Left lobe of liver (tissue), 2 donors: ENCODE measurements at places on chromosomes 2 and 18. TPM values are rescaled to one million over a fixed set of nuclear protein-coding genes. Genes with fewer than 3 reads are reported as not detected.
A peak's percentile ranks its signal among the peaks of the same experiment; 100 is the strongest.

- no peak for DNase-seq
Measured at GRCh38 chr2:24121469-24121868, 1.7 kb downstream of the PFN4 start.

DNA sequence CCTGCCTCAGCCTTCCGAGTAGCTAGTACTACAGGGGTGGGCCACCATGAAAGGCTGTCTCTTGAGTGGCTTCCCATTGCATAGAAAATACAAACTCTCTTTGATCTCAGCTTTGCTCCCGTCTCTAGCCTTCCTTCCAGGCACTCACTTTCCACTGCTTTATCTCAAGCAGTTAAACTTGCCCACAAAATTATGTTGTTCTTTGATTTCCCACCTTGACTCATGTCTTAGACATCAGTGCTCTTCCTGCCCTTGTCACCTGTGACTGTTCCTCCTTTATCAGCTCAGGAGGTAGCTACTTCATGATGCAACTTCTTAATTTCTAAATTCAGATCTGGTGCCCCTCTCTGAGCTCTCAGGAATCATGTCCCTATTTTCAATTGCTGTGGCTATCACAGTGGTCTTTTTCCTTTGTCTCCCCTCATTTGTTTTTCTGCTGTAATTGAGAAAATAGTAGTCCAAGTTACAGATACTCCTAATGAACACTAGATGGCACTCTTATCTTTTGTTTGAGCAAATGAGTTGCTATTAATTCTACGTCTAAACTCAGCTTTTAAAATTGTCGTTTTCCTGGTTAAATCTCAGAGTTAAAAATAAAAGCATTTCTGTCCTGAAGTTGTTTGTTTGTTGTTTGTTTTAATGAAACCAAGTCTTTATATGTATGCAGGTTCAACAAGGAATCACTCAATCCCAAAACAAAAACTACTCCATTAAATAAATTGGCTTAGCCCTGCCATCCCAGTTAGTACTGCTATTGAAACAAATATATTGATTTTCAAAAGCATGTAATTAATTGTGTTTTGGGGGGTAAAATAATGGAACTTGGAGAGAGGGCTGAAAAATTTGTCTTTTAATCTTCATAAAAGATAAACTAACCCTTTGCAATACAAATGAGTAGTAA, 46.9 kb upstream of the GREB1L start:
- no peak for DNase-seq

Gene PKDCC
- 14.2 TPM for total RNA-seq

DNA sequence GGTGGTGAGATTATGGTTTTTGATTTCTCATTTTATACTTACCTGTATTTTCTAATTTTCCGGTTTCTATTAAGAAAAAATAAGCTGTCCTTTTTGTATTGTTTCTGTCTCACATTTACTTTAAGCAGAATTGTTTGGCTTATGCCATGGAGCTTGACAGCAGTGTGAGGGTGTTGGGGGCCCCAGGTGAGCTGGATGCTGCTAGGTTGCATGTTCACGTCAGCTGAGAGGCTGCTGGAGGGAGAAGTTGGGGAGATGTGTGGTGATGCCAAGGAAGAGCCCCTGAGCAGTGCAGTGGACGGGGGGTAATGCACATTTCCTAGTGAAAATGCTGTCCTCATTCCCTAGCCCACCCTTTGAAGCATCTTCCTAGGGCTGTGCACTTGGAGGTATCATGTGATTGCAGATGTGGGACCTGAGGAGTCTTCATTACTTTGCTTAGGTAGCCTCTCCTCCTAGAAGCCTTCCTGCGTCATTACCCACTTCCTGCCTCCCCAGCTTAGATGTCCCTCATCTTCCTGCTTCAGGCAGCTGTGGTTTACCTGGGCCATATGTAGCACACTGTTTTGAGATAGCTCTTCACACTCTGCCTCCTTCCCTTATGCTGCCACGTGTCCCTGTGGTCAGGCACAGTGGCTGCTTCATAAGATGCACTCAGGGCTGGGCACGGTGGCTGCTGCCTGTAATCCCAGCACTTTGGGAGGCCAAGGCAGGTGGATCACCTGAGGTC, 16.2 kb downstream of the ATG16L1 start:
- no peak for DNase-seq

DNA sequence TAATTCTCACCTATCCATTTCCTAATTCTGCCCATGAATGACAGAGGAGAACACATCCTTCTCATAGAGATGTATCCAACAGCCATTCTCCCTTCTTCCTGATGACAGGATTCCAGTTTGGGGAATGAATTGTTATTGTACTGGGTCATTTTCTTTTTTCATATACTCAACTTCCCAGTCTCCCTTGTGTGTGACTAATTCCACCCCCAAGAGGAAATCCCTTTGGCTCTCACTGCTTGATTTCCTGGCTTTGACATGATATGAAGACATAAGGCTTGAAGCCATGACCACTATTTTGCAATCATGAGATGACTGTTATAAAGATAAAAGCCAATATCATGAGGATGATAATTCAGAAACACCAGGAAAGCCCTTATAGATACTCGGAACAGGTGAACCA, 384.7 kb upstream of the ACVR2A start:
- no peak for DNase-seq

DNA sequence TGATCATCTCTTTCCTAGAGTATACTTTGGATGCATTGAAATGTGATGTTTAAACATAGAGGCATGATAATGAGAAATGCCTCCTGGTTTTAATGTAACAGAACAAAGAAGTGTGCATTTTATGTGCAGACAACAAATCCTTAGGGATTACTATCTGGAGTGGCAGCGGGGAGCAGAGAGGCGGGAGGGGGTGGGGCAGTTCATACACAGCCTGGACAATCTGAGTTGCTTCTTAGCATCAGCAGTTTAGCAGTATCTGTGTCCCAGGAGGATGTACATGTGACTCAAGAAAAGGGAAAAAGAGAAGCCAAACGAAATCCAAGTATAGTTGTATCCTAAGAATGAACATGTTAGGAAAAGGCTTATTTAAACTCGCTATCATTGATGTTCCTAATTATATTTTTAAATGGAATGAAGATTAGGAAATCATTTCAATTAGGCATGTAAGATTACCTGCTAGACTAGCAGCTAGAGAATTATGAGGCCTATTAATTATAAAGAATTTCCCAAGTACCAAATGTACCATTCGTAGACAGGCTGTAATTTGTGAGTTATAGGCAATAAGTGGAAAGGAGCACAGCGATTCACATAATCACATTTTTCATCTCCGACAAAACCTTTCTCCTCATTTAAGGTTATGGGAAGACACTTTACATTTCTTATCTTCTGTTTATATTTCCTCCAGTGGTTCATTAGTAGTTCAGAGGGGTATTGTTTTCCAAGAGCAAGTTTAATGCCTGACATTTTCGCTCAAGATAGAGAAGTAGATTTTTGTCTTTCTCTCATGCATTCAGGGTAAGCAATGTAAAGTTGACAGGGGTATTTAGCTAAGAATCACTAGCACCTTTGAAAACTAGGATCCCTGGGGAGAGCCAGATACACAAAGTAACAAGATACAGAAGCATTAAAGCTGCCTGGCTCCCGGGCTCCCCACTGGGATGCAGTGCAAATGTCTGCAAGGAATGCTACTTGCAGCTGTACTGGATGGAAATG, 141.3 kb upstream of the NOSTRIN start:
- no peak for DNase-seq

Gene ADRA2B
- 11.4 TPM for total RNA-seq

DNA sequence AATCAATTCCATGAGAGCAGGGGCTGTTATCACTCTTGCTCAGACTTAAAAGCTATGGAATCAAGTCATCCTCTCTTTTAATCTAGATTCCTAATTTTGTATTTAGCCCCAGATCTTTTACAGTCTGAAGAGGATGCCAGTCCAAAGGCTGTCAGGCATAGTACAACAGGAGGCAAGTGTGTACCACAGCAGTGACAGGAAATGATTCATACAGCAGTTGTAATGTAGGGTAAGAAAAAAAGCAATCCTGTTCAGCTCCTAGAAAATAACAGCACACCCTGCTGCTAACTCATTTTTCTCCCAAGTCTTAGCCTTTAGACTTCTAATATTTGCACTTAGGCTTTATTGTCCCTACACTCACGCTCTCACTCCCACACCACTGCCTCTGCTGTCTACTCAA, 127.8 kb upstream of the SYT4 start:
- DNase-seq = no peak

Gene TPO
- total RNA-seq = not detected

DNA sequence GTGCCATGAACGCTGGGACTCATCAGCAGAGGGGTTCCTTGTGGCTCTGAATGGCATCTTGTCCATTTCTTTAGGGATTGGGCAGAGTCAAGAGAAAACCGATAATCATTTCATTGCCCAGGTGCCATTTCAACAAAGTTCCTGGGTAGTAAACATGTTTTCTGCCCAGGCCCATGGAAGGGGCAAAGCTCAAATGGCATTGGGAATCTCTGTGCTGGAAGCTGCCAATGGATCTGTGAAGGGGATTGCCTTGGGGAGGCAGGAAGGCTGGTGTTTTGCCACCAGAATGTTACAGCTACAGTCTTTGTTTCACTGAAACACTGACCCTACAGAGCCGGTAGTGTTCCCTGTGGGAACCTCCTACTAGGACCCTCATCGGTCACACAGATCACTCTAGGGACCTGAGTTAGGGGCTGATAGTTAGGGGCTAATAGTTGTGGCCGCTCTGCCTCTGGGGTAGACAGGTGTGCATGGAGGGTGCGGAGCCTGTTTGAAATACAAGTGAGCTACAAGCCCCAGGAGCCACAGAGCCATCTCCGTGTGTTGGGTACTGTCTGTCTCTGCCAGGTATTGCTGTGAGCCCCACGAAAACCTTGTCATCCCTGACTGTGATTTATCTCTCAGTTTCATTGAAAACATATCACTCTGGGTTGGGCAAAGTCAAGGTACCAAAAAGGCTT, 224.4 kb upstream of the COPS8 start:
- peak; percentile 47 for DNase-seq

DNA sequence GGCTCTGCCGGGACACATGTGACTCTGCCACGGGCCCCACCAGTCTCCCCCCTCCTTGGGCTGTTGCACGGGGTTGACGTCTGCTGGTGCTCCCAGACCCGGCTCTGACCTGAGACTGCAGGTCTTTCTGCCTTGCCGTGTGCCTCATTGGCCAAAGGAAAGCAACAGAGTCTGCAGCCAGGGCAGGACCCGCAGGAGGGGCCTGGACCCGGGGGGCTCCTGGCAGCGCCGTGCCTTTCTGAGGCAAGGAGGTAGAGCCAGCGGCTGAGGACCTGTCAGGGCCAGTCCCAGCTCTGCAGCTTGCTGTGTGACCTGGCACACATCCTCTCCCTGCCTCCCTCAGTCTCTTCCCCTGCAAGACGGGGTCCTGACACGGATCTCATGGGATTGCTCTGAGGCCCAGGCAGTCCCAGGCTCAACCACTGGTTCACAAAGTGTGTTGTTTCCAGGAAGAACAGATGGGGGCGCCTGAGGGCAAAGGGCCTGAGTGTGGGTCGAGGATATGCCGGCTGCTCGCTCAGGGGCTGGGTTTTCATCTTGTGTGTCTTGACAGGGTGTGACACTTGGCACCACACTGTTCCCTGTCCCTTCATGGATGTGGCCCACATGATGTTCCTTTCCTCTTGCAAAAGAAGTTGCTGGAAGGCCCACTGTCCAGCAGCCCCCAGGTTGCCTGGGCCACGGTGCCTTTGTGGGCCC, 9.0 kb downstream of the CAPN10 start:
- peak; percentile 47 for DNase-seq

GRCh38 chr18:7579176-7579917, 12.2 kb downstream of the PTPRM start:
- DNase-seq = no peak

DNA sequence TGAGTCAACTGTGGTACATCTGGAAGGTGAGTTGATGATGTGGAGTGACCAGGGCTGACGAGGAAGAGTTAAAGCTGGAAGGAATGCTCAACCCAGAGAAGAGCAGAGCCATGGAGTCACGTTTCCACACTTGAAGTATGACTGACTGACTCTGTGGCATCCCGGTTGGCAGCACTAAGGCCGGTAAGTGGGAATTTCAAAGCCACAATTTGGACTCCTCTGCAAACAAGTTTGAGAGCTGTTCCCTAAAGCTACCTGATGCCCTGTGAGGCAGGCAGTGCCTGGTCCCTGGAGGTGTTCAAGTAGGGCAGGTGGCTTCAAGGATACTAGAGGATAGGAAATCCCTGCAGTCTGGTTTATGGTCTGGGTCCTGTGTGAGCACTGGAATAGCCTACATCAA, 69.3 kb upstream of the ITGB6 start:
- DNase-seq = no peak
